ENCODE measurements at places on chromosomes 13 and 19.
A peak's percentile ranks its signal among the peaks of the same experiment; 100 is the strongest.

- DNase-seq: no peak
Observed at GRCh38 chr13:47039106-47039505, 142.3 kb upstream of the HTR2A start.

DNA sequence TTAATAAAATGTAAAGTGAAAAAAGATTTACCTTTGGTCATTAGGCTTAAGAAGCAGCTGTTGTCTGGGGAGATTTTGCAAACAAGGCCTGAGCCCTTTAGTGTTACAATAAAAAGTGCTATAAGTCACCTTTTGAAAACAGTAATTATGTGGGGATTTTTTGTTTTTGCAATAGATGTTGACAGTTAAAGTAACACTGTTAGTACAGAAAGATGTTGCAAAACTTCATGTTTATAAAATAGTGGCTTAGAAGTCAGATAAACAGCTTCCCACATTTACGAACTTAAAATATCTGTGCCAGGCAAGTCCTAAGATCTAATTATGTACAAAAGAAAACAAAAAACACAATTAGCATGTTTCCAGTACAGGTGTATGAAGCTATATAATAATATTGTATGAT is 138.0 kb upstream of the IRS2 start:
- DNase-seq: no peak

- DNase-seq: no peak
Observed at GRCh38 chr19:35294328-35294727, 2.4 kb downstream of the MAG start.

- no peak for DNase-seq
Observed at GRCh38 chr13:30145709-30146367, 161.5 kb downstream of the KATNAL1 start.

DNA sequence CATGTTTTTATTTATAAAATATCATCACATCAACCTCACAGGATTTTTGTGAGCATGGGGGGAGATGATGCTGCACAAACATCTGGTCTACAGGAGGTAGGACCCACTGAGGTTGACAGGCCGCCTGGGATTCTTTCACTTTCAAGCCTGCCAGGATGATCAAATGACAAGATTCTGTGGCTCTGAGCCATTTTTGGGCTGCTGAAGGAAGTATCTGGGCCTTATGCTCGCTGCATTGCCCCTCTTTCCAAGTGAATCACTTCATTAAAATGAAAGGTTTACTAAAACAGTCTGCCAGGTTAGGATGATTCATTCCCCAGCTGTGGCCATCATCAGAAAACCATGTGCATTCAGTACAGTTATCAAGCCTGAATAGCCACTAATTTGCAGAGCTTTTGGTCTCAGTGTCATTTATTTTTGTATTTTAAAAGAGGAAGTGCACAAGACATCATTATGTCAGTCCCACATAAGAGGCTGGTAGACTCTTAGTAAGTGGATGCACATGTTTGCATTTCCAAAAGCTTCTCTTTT is 34.4 kb downstream of the STARD13 start:
- no peak for DNase-seq

DNA sequence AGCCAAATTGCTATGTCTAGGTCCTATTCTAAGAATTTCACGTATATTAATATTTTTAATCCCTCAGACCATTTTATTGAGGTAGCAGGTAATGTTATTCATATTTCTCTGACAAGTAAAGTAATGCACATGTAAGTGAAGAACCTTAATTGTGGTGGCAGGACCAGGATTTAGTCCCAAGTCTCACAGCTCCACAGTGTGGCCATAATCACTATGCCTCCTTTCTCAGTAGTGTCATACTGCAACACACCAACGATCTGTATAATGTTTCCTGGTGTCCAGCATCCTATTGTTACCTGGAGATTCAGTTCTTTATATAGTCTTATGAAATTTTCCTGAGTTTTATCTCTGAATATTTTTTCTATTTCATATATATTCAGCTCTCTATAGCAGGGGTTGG is 340.3 kb downstream of the OLFM4 start:
- no peak for DNase-seq

DNA sequence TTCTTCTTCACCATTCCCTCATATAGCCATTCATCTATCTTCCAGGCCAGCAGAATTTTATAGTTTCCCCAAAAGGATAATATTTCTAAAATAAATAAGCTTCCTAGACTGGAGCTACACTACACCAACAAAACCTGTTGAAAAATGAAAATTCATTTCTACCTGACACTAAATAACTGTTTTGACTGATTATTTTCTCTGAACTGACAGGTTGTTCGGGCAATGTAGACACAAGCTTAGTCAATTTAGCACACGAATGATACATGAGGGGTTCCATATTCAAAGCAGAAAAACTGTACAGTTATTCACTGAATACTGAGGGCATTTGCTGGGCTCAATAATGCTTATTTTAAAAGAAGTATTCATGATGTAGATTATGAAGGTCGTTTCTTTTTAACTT is 589.7 kb downstream of the LIG4 start:
- DNase-seq: no peak

DNA sequence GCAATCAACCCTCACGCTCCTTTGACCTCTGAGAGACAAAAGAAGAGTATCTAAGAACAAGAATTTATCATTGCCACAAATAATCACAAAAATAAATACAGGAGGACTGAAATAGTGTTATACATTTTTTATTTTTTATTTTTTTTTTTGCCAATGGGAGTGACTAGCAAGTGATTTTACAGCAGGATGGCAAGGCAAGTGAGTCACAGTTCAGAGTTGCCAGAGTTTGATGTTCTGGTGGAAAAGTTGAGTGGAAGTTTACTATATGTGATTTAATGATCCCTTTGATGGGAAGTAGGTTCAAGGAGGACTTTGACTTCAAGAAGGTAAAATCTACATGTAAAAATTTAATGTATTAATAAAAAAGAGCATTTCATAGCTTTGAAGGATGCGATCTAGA is 2691.4 kb downstream of the PCDH9 start:
- DNase-seq: no peak

GRCh38 chr19:47469719-47470118 is 2.0 kb downstream of the SLC8A2 start:
- no peak for DNase-seq

DNA sequence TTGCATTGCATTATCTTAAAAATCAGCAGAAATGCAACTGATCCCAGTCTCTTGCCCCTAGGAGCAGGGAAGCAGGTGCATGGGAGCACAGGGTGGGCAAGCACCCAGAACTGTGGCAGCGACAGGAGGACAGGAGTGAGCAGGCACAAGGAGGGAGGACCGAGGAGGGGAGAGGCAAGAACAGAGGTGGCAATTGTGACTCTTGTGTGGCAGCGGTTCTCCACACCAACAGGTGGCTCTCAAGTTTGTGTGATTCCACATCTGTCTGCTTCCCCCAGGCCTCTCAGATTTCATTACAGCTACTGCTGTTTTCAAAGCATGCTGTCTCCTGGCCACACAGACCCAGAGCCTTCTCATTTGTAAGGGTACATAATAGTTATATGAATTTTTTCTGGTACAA is 108.5 kb downstream of the STK24 start:
- DNase-seq: no peak

DNA sequence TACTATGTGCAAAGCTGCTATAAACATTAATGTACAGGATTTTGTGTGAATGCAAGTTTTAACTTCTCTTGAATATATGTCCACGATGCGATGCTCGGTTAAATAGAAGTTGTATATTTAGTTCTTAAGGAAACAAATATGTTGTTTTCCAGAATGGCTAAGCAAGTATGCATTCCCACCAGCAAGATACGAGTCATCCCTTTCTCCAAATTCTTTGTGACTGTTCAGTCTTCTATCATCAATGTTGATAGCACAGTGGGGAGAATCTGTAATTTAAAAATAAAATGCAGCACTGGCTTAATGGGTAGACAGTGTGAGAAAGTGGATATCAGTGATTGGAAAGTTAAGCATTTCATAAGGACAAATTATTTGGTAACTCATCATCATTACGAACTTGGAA is 1340.8 kb downstream of the PCDH9 start:
- no peak for DNase-seq

DNA sequence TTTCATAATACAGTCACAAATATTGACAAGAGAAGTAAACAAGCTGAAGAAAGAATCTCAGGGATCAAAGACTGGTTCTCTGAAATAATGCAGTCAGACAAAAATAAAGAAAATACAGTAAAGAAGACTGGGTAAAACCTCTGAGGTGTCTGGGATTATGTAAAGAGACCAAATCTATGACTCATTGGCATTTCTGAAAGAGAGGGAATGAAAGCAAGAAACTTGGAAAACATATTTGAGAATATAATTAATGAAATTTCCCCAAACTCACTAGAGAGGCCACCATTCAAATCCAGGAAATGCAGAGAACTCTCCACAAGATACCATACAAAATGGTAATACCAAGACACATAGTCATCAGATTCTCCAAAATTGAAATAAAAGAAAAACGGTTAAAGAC is 53.0 kb upstream of the GPC6 start:
- no peak for DNase-seq

GRCh38 chr13:112726016-112726767 is 36.4 kb downstream of the ATP11A start:
- no peak for DNase-seq

GRCh38 chr19:13984875-13985741 is 21.0 kb downstream of the RFX1 start:
- DNase-seq: no peak

DNA sequence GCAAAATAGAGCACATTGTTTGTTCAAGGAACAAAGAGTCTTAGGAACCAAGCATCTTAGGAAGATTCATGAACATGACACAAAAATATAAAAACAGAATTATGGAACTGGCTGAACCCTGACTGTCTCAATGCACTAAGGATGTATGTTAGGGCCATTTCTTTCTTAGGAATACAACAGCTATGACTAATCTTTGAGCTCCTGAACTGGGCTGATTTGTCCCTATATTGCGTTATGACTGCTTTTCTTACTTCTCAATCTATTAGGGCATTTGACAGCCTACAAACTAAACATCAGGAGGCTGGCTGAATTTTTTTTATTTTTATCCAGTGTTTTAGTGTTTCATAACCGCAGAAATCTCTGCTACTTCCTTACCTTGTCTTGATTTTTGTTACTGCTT is 211.2 kb downstream of the OXGR1 start:
- no peak for DNase-seq

GRCh38 chr19:10155839-10156238 is 36.1 kb upstream of the EIF3G start:
- no peak for DNase-seq

DNA sequence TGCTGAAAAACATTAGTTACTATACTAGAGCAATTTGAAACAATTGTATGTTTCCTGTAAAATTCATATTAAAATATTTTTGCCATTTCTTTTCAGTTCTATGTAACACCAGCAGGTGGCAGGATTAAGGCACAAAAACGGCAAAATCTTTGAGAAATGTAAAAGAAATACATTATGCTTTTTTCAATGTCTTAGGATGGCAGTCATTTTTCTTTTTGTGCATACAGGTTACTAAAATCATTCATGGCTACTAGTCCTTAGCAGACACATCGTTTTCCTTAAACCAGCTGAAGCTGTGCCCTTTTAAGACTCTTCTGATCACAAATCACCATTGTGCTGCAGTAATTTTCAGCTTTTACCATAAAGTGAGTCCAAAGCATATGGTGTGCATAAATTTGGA is 800.7 kb upstream of the SLITRK5 start:
- no peak for DNase-seq

DNA sequence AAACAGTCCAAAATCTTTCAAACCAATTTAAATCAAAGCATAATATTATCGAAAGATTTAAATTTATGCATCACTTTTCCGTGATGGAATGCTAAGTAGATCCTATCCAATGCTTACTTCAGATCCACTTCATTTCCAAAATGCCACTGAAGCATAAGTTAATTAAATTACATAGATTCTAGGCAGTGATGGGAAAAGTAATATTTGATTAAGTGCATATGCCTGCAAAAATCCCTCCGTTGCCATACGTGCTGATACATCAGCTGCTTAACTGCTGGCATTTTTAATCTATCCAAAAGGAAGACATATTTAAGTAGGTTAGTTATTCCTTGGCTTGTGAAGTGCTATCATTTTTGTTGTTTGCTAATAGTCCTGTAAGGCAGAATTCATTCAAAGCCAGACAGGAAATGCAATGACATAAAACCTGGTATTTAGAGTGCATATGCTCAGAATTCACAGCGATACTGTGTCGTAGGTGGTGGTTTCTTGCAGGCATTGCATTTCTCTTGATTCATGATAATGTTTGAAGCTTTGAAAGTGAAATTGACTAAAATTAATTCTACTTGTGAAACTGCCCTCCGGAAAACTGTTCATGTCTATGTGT is 738.3 kb upstream of the GPC6 start:
- DNase-seq: no peak

- DNase-seq: peak; percentile 74
Observed at GRCh38 chr19:13234518-13234917, 84.3 kb downstream of the IER2 start.

DNA sequence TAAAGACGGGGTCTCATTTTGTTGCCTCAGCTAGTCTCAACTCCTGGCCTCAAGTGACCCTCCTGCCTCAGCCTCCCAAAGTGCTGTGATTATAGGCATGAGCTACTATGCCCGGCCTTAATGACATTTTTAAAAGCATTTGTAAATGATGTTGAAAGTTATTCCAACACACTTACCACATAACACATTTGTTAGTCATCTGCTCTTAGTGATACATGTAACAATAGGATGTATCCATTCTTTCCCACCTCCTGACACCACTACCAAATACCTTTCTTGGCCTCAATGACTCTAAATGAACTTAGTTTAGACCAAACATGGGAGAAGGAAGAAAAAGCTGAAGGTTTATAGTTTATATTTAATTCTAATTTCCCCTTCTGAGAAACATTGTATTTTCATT is 59.8 kb upstream of the MEDAG start:
- DNase-seq: no peak

GRCh38 chr13:97460004-97460775 is 26.2 kb downstream of the RAP2A start:
- no peak for DNase-seq

- no peak for DNase-seq
Observed at GRCh38 chr19:19418555-19419260, 13.2 kb downstream of the GATAD2A start.

- DNase-seq: peak; percentile 40
Observed at GRCh38 chr13:106534639-106535551, 567 bp downstream of the EFNB2 start.

- DNase-seq: no peak
Observed at GRCh38 chr13:95050800-95051615, 250.2 kb downstream of the ABCC4 start.

GRCh38 chr19:36528194-36528920 is at the start of gene ZNF260:
Gene ZNF260, minus strand, starts transcription at chr19:36528271. Its CDS starts 13,033 bp downstream, at chr19:36515238.
- peak; percentile 97 for DNase-seq

DNA sequence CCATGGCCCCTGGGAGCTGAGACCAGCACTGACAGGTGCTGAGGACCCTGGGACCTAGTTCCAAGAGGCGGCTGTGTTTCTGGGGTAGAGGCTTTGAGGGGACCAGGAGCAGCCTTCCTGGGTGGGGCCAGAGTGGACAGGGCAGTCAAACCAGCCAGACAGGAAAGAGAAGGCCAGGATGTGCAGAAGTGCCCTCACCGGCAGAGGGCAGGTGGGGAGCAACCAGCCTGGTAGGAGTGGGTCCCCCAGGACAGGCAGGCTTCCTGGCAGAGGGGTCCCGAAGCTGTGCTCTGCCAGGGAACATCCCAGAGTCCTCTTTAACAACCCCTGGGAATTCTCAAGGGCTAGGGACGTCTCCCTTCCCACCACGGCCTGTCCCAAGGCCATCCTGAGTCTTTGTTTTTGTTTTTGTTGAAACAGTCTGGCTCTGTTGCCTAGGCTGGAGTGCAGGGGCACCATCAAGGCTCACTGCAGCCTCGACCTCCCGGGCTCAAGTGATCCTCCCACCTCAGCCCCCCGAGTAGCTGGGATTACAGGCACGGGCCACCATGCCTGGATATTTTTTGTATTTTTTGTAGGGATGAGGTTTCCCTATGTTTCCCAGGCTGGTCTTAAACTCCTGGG is 3.0 kb upstream of the HIPK4 start:
- DNase-seq: peak; percentile 57

Data from ELF-1 (cell line).